ENCODE measurements at places on chromosomes 1 and 21.

GRCh38 chr21:41648591-41649031 lies 118.2 kb downstream of the RIPK4 start:
- no peak for DNase-seq

GRCh38 chr1:175822580-175822979 lies 79.2 kb upstream of the TNR start:
- peak; percentile 73 for DNase-seq

DNA sequence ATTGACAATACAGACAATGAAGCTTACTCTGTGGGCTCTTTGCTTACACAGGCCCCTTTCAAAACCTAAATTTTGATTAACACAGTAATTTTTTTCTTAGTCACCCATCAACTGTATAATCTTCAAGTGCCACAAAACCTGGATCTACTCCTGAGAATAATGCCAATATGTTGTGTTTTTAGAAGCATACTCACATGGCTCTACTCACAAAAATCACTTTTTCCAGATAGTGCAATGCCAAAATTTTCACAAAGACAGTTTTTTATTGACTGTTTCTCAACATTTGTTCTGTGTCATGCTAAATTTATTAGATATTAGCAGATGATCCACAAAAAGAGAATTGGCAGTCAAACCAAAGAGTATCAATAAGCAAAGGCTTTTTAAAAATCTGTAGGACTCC lies 493.7 kb upstream of the C1orf87 start:
- DNase-seq = no peak

- DNase-seq = no peak
Measured at GRCh38 chr21:36591326-36591970, 107.5 kb upstream of the SIM2 start.

DNA sequence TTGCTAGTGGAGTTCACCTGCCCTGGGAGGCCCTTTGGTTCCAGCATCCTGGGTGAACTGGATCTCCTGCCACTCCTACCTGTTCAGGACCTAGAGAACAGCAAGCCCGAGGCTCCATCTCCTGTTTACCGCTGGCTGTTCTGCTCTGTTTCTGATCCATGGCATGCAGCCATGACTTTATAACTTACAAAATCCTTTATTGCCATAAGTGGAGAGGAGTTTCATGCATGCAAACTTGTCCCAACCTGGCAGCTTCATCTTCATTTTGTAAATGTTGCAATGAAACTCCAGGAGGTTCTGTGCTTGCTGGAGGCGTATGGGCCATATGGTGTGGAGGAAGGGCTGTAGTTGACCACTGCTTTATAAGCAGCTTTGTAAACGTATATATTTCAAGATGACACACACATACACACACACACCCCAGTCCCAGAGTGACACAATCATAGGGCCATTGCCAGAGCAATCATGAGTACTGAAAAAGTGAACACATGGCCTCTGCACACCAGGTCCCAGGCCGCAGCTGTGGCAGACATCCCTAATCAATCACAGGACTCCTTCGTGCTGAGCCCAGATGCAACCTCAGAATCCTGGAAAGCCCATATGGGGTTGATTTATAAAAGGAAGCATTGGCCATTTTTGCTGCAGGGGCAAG lies 69.0 kb downstream of the UBIAD1 start:
- DNase-seq = no peak

DNA sequence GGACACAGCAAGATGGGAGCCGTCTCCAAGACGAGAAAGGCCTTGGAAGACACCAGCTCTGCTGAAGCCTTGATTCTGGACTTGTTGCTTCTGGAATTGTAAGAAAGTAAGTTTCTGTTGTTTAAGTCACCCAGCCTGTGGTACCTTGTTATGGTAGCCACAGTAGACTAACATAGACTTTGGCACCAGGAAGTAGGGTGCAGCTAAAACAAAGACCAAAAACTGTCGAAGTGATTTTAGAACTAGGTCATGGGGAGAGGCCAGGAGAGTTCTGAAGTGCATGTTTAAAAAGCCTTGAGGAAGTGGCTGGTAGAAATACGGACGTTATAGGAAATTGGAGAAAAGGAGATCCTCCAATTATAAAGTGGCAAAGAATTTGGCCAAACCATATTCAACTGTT lies 28.5 kb downstream of the ZNF496 start:
- DNase-seq = no peak

- no peak for DNase-seq
Measured at GRCh38 chr1:106727171-106727570, 329.3 kb upstream of the PRMT6 start.

- DNase-seq = no peak
Measured at GRCh38 chr1:228867951-228868730, 132.9 kb downstream of the RHOU start.

DNA sequence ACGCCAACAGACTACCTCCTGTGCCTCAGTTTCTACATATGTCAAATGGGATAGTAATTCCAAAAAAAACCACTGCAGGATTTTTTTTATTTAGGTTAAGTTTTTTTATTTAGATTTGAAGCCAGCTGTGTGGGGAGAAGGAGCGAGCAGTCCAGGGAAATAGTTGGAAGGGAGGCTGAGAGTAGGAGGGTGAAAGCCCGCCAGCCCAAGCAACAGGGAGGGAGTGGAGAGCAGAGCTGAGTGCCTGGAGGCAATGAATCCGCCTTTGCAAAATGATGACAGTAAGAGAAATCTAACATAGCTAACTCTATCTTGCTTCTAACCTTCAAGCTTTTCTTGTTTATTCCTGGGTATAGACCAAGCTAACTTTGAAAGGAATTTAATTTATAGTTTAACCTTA lies 15.6 kb upstream of the C1orf198 start:
- no peak for DNase-seq

DNA sequence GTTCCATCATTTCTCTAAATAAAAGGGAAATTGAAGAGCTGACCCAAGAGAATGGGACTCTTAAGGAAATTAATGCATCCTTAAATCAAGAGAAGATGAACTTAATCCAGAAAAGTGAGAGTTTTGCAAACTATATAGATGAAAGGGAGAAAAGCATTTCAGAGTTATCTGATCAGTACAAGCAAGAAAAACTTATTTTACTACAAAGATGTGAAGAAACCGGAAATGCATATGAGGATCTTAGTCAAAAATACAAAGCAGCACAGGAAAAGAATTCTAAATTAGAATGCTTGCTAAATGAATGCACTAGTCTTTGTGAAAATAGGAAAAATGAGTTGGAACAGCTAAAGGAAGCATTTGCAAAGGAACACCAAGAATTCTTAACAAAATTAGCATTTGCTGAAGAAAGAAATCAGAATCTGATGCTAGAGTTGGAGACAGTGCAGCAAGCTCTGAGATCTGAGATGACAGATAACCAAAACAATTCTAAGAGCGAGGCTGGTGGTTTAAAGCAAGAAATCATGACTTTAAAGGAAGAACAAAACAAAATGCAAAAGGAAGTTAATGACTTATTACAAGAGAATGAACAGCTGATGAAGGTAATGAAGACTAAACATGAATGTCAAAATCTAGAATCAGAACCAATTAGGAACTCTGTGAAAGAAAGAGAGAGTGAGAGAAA lies 38.4 kb downstream of the CENPF start:
- DNase-seq = no peak

DNA sequence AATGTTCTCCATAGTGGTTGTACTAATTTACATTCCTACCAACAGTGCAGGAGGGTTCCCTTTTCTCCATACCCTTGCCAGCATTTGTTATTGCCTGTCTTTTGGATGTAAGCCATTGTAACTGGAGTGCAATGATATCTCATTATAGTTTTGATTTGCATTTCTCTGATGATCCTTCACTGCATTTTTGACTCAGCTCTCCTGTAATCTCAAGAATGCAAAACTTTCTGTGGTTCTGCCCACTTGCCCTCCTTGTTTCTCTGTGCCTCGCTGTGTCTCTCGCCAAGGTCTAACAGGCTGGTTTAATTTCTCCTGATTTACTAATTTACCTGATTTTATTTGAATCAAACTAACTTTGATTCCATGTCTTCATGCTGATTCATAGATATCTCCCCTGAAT lies 407.9 kb downstream of the ZP4 start:
- no peak for DNase-seq

DNA sequence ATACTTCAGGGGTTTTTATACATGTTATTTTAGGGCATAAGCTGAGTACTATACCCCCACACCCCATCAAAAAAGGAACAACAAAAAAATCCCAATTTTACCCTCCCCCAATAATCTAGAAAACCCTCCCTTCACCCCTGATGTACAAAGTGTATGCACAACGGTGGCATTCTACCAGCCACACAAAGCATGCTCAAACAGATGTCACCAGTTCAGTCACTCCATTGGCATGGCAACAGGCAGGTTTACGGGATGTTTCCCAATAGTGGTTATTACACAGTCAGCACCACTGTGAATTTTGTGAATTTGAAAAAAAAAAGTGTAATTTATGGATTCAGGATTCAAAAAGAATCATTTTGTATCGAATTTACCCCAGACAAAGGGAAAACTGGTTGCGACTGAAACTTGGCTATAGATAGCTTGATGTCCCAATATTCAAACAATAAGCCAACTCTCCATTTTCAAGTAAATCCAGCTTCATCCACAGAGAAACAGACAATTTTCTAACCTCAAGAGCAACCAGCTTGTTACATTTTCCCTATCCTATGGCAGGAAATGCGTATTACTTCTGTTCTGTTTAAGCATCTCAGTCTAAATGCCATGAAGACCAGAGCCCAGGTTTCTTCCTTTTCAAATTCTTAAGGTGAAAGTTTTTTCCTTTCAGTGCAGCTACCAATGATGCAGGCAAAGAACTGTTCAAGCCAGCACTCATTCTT lies 34.0 kb upstream of the SLC45A3 start:
- peak; percentile 39 for DNase-seq

DNA sequence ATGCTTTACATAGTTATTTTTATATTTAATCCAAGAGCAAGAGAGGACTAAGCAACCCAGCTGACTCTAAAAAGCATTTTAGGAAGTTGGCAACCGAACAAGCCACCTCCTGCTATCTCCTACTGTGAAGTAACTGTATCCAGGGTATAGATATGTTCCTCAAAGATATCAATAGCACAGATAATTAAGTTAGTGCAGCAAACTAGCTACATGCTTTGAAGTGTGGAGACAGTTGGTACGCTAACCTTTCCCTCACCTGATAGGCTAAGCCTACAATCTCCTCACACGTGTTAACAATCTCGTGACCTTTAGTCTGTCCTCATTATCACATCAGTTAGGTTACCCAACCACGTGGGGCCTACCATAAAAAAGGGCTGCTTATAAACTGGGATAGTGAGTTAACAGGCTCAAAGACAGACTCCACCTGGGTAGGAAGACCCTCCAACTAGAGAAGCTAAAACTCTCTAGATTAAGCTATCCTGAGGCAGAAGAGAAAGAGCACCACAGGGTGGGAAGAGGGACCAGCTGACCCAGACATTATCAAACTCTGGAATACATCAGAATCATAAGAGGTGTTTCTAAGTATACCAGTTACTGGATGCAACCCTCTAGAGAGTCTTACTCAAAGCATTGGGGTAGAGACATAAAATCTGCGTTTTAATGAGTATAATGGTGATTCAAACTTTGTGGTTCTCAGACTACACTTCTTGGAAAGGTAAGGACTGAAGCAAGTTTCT lies 340.1 kb upstream of the ESRRG start:
- no peak for DNase-seq

- DNase-seq = peak; percentile 32
Measured at GRCh38 chr1:44405798-44406736, 1.0 kb downstream of the RNF220 start.

DNA sequence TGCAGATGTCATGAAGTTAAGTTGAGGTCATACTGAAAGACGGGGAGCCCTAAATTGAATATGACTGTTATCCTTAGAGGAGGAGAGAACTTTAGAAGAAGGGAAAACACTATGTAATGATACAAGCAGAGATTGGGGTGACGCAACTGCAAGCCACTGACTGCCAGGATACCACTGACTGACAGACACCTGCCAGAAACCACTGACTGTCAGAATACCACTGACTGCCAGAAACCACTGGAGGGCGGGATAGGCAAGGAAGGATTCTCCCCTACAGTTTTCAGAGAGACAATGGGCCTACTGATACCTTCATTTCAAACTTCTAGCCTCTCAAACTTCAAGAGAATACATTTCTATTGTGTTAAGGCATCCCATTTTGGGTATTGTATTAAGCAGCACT lies 388.7 kb downstream of the USH2A start:
- peak; percentile 5 for DNase-seq

Data from mesenchymal stem cell (in vitro differentiated cells and primary cell).